ENCODE measurements at places on chromosomes 1 and 21.

DNA sequence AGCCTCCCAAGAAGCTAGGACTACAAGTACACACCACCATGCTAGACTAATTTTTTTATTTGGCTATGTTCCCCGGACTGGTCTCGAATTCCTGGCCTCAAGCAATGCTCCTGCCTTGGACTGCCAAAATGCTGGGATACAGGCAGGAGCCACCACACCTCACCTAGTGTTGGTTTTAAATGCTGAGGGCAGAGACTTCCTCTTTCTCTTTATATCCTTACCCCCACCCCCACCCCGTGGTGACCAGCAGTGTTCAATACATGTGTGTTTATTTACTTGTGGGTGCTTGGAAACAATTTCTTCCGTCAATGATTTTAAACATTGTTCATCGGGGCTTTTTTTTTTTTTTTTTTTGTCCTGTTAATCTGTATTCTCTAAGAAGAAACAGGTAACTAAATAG, 158.9 kb downstream of the ZBTB18 start:
- H3K36me3 ChIP-seq: no peaks in the 10 kb centered on the region
- no peak overlapping the region for H3K27ac ChIP-seq
- no peak overlapping the region for H3K4me3 ChIP-seq
- H3K4me1 ChIP-seq: no peaks in the 10 kb centered on the region
- no peaks in the 10 kb centered on the region for H3K27me3 ChIP-seq

DNA sequence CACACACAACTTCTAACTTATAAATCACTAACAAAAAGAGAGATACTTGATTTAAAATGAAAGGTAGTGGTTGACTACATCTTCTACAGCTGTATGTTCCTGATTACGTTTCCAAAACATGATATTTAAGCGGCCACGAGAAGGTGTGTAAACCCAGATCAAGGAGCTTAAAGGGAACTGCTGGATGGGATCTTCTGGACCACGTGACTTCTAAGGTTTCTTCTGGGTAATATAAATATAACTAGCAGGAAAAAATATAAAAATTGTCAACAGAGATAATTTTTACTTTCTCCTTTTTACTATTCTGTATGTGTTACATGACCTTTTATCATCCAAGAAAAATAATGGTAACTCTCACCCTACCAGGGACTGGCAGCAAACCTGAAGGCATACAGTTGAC, 66.2 kb downstream of the TTLL7 start:
- no peaks in the 10 kb centered on the region for H3K4me1 ChIP-seq
- no peaks in the 10 kb centered on the region for H3K27me3 ChIP-seq
- DNase-seq: no peak
- no peaks in the 10 kb centered on the region for H3K36me3 ChIP-seq
- H3K27ac ChIP-seq: no peak overlapping the region

GRCh38 chr1:71046891-71047634, 553 bp downstream of the PTGER3 start:
- H3K4me3 ChIP-seq: peak overlapping the region; percentile 22
- no peak overlapping the region for H3K27ac ChIP-seq
- peaks cover 2% of the 10 kb centered on the region for H3K27me3 ChIP-seq
- no peaks in the 10 kb centered on the region for H3K4me1 ChIP-seq
- H3K36me3 ChIP-seq: no peaks in the 10 kb centered on the region
- DNase-seq: peak; percentile 37

DNA sequence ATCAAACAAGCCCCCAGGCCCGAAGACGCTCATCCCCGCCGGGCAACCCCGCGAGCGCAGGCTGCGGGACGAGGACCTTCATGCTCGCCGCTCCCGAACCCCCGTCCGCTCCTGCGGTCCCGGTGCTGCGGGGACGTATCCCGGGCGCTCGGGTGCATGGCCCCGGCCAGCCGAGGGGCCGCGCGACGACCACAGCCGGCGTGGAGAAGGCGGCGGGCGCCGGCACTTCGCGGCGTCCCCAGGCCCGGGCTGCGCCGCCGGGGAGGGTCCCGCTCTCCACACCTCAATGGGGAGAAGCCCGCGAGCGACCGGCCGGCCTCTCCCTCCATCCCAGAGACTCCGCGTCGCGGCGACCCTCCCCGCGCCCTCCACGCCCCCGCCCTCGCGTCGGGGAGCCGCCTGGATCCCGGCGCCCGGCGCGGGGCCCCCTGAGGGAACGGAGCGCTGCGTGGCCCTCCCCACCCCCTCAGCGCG, 401 bp downstream of the ERRFI1 start:
- DNase-seq: no peak
- no peaks in the 10 kb centered on the region for H3K36me3 ChIP-seq
- H3K4me1 ChIP-seq: peaks cover 9% of the 10 kb centered on the region
- peak overlapping the region; percentile 40 for H3K4me3 ChIP-seq
- H3K27ac ChIP-seq: peak overlapping the region; percentile 27
- H3K27me3 ChIP-seq: no peaks in the 10 kb centered on the region

- no peak for DNase-seq
- H3K36me3 ChIP-seq: no peaks in the 10 kb centered on the region
- H3K27me3 ChIP-seq: no peaks in the 10 kb centered on the region
- no peak overlapping the region for H3K27ac ChIP-seq
- no peak overlapping the region for H3K4me3 ChIP-seq
Observed at GRCh38 chr1:201628490-201628889, 89.6 kb downstream of the NAV1 start.
